ENCODE measurements at places on chromosomes 5 and 9.
A peak's percentile ranks its signal among the peaks of the same experiment; 100 is the strongest.

- no peak for DNase-seq
Observed at GRCh38 chr5:172173564-172174153, 14.4 kb downstream of the STK10 start.

GRCh38 chr9:122572456-122572855 lies 10.7 kb downstream of the OR1L8 start:
- no peak for DNase-seq

- no peak for DNase-seq
Observed at GRCh38 chr9:92463984-92464383, 18.3 kb downstream of the ASPN start.

- DNase-seq: no peak
Observed at GRCh38 chr5:178090856-178091255, 22.5 kb upstream of the N4BP3 start.

DNA sequence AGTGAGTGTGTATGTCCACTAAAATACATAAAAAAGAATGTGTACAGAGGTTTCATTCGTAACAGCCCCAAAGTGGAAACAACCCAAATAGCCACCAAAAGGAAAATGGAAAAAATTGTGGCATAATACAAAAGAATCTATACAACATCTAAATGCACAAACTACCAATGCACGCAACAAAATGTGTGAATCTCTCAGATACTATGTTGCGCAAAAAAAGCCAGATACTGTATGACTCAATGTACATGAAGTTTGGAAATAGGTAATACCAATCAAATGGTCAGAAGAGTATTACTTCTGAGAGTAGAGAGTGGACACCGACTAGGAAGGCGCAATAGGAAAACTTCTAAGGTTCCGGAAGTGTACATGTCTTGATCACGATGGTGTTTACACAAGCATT lies 2.4 kb downstream of the XPA start:
- no peak for DNase-seq

GRCh38 chr5:76733049-76733417 lies 17.1 kb downstream of the F2R start:
- no peak for DNase-seq

DNA sequence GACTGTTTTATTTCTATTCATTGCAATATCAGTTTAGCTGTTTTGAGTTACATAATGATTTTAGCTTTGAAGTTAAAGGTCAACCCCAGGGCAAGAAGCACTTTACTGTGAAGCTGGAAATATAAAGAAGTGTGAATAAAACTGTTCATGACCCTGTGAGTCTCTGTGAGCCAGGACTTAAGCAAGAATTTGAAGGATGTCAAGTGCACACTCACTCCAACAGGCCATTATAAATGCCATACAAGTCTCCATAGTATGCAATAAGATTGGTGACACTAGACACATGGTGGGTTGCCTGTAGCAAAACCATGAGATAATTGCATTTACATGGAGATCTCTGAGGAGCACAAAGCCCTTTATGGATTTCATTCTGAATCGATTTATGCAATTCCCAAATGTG lies 318.7 kb upstream of the ITGA1 start:
- no peak for DNase-seq

- no peak for DNase-seq
Observed at GRCh38 chr9:7234144-7234543, 476.4 kb downstream of the KDM4C start.

DNA sequence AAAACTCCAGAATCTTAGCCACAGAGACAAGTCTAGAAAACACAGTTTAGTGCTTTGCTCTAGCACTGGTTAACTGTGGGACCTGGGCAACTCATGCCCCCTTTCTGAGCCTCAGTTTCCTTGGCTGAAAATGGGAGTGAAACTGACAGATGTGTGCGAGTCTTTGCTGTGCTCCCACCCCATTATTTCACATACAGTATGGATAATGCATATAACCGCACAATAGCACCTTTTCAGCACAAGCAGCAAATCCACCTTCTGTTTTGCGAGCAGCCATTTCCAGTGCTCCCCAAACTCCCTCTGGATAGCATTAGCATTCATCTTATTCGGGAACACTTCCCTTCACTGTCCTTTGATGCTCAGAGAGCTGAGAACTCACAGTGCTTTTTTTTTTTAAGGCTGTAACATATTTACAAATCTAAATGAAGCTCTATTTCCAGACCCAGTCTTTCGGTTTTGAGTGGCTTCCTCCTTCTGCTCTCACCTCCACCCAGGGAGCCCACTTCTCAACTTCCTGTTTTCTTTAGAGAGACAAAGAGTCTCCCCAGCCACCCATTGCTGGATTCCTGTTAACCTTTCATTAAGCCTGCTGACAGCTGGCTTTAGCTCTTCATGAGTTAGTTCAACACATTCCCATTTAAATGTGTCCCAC lies 49.2 kb downstream of the TIMD4 start:
- DNase-seq: peak; percentile 96

DNA sequence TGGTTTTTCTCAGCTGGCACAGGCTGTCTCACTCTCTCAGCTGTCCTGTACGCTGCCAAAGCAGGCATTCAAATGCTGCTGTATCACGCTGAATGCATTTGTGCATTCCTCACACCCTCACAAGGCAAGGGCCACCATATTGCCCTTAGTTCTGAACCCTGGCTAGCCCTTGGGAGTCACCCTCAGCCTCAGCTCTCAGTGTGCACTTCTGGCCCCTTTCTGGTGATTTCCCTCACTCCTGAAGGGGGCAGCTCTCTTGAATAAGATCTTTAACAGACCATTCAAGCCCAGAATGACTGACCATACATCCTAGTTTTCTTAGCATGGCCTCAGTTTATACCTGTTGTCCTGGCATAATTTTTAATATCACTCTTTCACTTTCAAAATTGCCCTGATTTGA lies 84.3 kb downstream of the HTR1A start:
- no peak for DNase-seq

- DNase-seq: no peak
Observed at GRCh38 chr9:107639426-107639825, 149.9 kb upstream of the KLF4 start.

DNA sequence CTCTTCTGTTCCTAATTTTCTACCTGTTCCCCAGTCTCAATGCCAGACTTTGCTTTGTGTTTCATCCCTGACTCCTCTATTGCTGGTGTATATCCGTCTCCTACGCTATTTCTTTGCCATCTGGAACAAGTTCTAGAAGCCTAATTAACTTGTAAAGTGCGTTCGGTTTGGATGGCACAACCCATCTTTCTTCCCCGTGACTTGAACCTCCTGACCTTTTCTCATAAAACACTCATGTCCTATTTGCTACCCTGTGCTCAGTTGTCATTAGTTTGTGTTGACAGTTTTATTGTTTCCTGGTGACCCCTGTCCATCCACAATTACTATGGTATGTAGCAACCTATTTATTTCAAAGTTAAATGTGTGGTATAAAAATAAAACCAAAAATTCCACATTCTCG lies 323.5 kb downstream of the TLE4 start:
- DNase-seq: no peak

DNA sequence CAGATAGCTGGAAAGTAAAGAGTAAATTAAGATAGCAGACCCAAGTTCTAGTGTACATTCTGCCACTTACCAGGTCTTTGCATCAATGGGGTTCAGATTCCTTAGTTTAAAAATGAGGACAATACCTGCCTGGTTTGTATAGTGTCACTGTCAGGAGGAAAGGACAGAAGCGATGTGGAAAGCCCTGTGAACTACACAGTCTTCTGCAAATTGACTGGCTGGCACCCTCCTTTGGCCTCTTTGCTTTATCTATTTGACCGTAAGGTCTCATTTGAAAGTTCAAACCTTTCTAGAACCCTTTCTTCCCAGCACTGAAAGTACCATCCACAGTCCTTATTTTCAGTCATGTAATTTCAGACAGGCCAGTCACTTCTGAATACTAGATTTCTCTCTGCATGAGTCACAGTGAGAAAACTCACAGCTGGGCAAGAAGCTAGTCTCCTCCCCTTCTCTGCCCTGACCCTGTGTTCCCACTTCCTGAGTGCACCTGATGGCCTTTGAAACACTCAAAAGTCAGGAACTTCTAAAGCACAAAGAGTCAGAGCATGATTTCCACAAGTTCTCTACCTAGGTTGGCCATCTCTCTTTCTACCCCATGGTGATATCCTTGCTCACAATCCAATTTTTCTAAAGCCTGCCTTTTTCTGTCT lies 91.3 kb upstream of the RASEF start:
- no peak for DNase-seq

GRCh38 chr5:68374796-68375518 lies 159.4 kb downstream of the PIK3R1 start:
- DNase-seq: no peak

DNA sequence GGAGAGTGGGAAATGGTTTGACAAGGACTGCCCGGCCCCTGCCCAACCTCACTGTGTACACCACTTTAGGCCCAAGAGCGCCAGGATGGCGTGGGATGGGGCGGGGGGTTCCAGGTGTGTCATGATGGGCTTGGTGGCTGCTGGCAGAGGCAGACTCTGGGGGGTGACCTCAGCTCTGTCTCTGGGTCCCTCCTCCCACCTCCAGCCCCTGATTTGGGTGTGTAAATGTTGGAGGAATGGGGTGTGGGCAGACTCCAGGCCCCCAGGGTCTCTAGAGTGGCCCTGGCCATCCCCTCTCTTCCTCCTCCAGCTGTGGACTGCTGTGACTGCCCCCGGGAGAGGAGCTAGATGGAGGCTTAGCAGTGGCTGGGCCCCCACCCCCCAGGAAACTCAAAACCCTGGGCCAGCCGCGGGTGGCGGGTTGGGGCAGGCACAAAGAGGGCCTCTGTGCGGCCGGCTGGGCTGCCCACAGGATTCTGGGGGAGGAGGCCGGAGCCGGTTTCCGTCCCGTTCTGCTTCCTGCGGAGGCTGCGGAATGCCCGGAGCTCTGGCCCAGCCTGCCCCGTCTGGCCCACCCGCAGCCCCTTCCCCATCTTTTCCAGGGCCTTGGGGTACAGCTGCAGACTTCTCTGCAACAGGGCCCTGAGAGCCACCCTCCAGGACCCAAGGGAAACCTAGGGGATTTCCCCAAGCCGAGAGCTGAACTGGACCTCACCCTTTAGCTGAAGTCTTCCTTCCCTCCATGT lies 23.1 kb downstream of the CXXC5 start:
- no peak for DNase-seq

GRCh38 chr5:170694911-170695310 lies 88.6 kb upstream of the GABRP start:
- DNase-seq: no peak

- DNase-seq: no peak
Observed at GRCh38 chr5:122429545-122430318, 117.7 kb downstream of the SNCAIP start.

DNA sequence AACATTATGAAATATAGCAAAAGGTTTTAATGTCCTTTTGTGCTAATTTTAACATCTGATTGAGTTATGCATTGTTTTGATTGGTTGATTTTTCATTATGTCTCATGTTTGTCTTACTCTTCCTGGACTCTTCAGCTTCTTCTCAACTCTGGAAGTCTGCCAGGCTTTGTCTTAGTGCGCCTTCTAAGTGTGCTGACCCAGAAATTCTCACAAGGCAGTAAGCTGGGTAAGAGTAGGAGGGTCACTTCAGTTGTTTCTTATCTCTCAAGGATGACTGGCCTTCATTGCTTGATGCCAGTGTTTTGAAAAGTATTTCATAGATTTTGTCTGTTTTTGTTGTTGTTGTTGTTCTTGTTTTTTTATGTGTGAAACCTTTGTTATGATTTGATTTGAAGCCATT lies 59.2 kb downstream of the RIC1 start:
- no peak for DNase-seq

- DNase-seq: no peak
Observed at GRCh38 chr9:128375865-128376264, 4.7 kb downstream of the URM1 start.

- DNase-seq: peak; percentile 40
Observed at GRCh38 chr9:111959468-111960359, 63.1 kb downstream of the UGCG start.

DNA sequence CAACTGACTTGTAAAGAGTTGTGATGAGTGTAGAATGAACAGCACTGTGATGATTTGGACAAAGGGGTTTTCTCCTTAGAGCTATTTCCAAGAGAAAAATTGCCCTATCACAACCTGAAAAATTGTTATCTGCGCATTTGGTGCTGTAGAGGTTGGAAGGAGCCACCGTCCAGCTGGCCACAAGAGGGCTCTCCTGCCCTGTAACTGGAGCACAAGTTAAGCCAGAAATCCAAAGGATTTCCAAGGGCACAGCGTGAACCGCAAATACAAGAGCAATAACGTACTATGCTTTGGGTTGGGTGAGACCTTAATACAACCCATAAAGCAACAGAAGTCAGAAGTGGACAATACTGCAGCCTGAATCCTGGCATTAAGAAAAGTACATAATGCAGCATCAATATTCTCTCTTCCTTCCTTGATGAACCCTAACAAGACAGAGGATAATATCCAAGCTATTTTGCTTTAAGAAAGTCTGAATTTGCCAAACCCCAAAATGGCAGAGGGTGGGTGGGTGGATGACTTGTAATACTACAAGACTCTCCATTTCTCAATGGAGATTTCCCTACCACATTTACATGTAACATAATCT lies 56.8 kb upstream of the SMIM32 start:
- peak; percentile 39 for DNase-seq

- DNase-seq: no peak
Observed at GRCh38 chr9:9284201-9284600, 1328.6 kb downstream of the PTPRD start.

GRCh38 chr5:756171-756570 lies 28.4 kb downstream of the ZDHHC11B start:
- no peak for DNase-seq

DNA sequence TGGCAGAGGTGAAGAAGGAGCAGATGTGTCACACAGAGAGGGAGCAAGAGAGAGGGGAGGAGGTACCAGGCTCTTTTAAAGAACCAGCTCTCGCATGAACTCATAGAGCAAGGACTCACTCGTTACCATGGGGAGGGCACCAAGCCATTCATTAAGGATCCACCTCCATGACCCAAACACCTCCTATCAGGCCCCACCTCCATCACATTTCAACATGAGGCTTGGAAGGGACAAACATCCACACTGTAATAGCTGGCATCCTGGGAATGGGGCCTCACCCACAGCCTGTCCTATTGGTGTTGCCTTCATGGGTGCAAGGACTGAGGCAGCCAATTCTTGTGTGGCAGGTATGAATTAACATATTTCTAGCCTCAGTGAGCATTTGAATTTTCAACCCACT lies 11.6 kb upstream of the TNFAIP8 start:
- DNase-seq: no peak

- no peak for DNase-seq
Observed at GRCh38 chr9:77099388-77099787, 77.9 kb upstream of the VPS13A start.

DNA sequence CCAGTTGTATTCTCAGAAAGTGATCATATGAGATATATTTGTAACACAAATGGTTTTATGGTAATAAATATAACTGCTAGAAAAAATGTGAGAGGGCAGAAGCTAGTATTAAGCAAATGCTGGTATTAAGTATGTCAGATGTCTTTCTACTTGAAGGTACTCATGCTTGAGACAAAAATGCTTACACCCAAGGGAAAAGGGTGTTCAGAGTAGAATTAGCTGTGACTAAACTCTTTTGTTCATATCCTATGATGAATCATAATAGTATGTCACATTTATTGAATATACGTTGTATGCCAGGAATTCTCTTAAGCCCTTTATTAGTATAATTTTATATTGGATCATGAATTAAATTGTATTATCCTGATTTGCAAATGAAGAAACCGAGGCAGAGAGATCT lies 2.2 kb downstream of the ADGRV1 start:
- DNase-seq: no peak

All from NCI-H774 (cell line).